ENCODE measurements at places on chromosomes 6 and 20. TPM values are rescaled to one million over a fixed set of nuclear protein-coding genes. Genes with fewer than 3 reads are reported as not detected.

The APOBEC2 gene
- 664 TPM for total RNA-seq

The IFT52 gene
- total RNA-seq: 45.4 TPM

The CLDN20 gene
- total RNA-seq: not detected

The ELMO2 gene
- total RNA-seq: 24.5 TPM

The TAAR8 gene
- total RNA-seq: not detected

The IMPG1 gene
- total RNA-seq: 0.52 TPM

The SYNDIG1 gene
- 2.6 TPM for total RNA-seq

The FYN gene
- 124 TPM for total RNA-seq

The DUSP15 gene
- total RNA-seq: 2.1 TPM

The TRERF1 gene
- total RNA-seq: 3.7 TPM

The GSTA1 gene
- total RNA-seq: not detected

The DDO gene
- 4.7 TPM for total RNA-seq

The XKR7 gene
- not detected for total RNA-seq

The FBXO30 gene
- 14.1 TPM for total RNA-seq

The CRISP3 gene
- not detected for total RNA-seq

The ENPP5 gene
- 3.7 TPM for total RNA-seq

The TRDN gene
- 73.1 TPM for total RNA-seq

The MUC22 gene
- total RNA-seq: not detected

The GPLD1 gene
- 2.6 TPM for total RNA-seq

Data from skeletal muscle tissue (tissue), 5 donors.